ENCODE measurements at places on chromosomes 2 and 18.

- no peak for DNase-seq
Measured at GRCh38 chr18:50720325-50720674, 99.5 kb downstream of the MRO start.

DNA sequence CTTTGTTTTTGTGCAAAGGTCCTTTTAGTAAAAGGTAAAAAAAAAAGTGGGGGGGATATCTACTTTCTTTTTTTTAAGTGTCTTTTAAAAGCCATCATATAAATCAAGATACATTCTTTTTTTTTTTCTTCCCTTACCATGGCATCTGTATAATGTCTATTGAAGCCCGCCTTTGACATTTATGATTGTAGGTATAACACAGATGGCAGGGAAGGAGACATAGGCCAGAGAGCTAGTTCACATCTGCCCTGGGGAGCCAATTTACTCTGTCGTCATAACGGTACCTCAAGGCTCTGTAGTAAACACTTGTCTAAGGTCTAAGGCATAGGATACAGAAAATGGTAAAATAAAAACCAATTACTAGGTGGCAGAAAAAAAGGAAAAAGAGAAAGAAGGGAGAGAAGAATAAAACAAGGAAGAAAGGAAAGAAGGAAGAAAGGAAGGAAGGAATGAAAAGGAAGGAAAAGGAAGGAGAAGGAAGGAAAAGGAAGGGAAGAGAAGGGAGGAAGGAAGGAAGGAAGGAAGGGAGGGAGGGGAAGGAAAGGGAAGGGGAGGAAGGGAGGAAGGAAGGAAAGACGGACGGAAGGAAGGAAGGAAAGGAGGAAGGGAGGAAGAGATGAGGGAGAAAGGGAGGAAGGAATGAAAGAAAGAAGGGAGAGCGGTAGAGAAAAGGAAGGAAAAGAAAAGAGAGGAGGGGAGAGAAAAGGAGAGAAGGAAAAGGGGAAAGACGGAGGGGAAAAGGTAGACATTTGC is 343.5 kb downstream of the RBM43 start:
- DNase-seq, result no peak

GRCh38 chr18:35186291-35187034 is 54.4 kb upstream of the ZNF397 start:
- no peak for DNase-seq

DNA sequence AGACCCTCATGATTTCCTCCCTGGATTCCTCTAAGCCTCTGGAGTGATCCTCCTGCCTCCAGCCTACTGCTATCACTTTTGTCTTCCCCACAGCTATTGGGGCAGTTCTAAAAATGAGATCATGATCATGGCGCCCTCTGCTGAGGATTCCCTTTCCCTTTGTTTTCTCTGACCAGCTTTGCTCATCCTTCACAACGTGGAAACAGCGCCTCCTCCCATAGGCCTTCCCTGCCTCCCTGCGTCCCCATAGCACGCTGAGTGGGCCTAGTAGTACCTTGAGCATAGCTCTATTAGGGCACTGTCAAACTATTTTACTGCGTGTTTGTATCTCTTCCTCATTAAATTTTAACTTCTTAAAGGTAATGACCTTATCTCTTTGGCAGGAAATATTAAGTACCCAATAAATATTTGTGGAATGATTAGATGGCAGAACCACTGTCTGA is 207.0 kb upstream of the FANCL start:
- DNase-seq, result peak; percentile 58

DNA sequence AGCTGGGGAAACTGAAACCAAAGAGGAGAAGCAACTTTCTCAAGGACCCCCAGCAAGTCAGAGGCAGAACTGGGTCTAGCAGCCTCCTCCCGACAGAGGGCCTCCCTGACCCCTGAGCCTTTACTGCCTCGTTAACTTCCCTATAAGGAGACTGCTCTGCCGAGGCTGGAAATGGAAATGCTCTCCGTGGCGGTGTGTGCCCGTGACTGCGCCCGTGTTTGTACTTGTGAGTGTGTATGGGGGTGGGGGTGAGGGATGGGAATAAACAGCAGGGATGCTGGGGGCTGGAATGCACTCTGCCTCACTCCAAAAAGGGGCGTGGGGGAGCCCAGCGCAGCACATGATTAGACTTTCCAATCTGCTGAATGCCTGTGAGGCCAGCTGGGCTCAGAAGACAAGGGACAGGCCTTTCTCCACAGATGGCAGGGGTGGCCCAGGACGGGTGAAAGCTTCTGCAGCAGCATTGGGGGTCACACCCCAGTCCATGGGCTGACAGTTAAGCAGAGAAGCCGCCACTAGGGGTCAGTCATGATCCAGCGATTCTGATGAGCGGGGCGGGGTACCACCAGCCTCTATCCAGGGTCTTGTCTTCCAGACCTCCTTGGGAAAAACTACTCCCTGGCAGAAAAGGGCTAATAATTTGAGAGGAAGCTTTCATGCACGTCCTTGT is 26.8 kb downstream of the MPHOSPH10 start:
- peak; percentile 56 for DNase-seq

DNA sequence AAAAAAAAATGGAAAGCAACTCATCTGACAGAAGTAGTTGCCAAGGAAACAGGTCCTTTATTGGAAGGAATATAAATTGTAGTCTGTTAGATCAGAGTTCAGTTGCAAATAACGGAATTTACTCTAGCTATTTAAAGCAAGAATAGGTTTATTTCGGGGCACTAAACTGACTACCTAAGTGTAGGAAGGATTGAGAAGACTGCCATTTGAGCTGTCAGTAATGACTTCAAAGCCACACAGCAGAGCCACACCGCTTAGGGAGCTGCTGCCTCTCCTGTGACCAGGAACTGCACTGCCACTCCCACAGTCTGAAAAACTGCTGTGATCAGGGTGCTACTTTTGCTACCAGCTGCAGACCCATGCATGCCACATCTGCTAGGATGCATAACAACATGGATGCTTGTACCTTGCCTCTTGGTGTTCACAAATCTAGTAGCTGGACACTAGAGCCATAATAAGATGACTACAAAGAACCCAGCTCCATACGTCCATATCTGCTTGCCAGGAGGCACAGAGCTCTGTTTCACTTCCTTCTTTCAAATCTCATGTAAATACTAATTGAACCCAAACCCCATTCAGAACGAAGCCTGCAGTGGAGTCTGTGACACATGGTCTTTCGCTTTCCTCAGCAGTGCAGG is 2.2 kb downstream of the DSG2 start:
- no peak for DNase-seq
